Hematopoietic multipotent progenitor cell (in vitro differentiated cells): ENCODE measurements at places on chromosomes 1 and 21.

DNA sequence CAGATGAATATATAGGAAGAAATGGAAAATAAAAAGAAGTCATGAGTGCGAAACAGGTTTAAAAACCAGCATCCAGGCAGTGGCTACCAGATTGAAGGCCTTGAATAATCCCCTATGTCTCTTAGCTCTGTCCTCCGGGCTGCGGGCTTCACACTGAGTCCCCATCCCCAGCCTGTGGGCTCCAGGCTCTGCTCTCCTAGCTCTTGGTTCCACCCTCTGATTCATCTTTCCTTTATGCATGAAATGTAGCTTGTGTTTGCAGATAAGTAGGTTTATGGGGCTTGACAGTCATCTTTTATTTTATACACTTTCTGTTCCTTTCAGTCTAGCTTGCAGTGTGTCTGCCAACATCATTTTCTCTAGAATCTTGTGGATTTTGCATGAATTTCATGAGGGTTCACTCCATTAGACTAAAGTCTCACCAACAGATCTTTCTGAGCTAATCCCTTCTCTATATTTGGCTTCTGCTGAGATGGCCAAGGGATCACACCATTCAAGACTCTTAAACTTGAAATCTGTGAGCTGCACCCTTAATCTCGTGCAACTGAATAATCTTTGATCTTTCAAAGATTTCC is 174.5 kb downstream of the PLPPR4 start:
- DNase-seq = no peak

DNA sequence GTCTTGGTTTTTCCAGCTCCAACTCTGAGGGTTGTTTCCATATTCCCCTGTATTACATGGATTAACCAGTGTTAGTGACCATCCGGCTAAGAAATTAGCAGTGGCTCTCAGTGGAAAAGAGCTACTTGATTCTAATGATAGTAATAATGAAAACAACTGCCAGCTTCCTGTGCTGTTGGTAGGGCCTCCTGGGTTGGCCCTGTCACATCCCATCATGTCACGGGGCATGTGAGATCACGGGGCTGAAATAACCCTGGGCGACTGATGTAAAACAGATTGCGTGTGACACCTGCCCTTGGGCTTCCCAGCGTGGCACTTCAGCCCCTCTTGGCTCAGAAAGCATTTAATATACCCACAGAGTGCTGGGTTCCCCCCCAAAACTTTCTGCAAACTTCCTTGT is 149.0 kb downstream of the ROR1 start:
- DNase-seq = no peak

GRCh38 chr1:19405761-19406487 is 79.4 kb downstream of the CAPZB start:
- no peak for DNase-seq

- DNase-seq = peak; percentile 67
These were observed 11.5 kb upstream of the AIM2 start for GRCh38 chr1:159088050-159088449.

DNA sequence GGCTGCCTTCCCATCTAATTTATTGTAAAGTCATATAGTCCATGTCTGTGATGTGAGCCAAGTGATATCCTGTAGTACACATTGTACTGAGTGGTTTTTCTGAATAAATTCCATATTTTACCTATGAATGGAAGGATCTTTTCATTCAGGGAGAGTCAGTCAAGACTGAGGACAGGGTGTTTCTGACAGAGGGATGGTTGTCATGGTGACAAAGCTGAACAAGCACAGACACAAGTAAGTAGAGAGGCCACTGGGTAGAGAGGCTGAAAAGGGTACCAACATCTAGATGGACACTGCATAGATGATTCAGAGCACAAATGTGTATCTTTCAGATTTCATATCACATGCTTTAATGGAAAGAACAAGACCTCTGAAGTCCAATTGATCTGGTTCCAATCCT is 22.6 kb upstream of the IL20 start:
- DNase-seq = no peak

DNA sequence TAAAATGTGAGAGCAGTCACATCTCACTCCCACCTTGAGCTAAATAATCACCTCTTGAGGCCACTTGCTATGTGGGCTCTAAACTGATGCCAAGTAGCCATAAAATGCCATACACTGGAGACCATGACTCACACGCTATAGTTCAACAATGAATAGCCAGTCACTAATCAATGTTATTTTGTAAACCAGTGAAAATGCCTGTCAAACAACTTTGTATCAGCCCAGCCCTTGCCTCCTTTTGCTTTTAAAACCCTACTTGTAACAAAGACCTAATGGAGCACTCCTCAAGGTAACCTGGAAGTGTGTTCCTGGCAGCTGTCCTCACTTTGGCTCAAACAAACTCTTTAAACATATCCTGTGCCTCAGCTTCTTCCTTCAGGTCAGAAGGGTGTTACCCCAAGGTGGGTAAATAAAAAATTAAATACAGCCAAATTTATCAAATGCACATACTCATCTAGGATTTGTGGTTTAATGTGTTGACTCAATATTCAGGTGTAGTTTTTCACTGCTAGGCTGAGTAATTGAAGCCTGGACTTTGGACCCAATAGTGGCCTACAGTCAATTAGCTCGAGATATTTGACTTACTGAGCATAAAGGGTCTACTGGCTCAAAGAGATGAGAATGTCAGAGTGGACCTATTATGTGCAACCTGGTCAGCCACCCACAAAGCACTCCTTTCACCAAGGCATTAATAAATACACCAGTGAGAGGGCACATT is 154.3 kb downstream of the COQ8A start:
- DNase-seq = no peak

GRCh38 chr1:11248169-11248568 is 14.2 kb downstream of the MTOR start:
- no peak for DNase-seq

DNA sequence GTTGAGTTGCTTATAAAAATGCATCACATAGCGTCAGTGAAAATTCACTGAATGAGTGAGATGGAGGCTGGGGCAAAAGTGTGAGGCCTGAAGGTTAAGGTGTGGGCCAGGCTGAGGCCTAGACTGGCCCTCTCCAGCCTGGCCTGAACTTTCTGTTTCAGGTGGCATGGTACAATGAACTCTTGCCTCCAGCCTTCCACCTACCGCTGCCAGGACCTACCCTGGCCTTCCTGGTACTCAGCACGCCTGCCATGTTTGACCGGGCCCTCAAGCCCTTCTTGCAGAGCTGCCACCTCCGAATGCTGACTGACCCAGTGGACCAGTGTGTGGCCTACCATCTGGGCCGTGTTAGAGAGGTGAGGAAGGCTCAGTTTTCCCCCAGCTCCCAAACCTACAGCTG is 7.1 kb downstream of the MMACHC start:
- no peak for DNase-seq

DNA sequence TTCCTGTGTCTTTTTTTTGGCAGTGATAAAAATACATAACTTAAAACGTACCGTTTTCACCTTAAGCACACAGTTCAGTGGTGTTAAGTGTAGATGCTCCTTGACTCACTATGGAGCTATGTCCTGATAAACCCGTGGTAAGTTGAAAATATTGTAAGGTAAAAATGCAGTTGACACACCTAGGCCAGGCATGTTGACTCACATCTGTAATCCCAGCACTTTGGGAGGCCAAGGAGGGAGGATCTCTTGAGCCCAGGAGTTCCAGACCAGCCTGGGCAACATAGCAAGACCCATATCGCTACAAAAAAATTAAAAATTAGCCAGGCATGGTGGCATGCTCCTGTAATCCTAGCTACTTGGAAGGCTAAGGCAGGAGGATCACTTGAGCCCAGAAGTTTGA is 73.6 kb upstream of the COG2 start:
- DNase-seq = no peak

- no peak for DNase-seq
These were observed 11.9 kb downstream of the C2CD2 start for GRCh38 chr21:41941941-41942340.

DNA sequence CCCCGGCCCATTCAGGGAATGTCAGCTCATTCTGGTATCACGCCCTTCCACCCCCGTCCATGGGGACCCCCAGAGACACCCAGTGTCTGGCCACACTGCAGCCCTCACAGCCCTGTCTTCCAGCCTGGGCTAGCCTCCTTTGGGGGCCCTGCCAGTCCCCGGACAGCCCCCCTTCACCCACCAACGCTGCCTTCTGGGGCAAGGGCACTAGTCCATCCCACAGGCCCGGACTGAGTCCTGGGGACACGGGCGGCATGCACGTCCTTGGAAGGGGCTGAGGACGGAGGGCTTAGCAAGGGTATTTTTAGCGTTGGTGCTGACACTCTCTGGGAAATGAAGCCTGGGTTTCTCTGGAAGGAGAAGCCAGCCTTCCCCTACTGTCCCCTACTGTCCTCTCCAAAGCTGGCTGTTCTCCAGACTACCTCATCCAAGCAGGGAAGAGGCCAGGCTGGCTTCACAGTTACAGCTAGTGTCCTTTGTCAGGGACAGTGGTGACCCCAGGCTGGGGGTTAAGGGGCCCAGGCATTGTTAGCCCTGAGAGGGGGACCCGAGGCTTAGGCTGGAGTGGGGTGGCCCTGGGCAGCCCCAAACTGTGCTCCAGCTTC is 39.5 kb downstream of the COQ8A start:
- no peak for DNase-seq

GRCh38 chr21:43676391-43676790 is 17.0 kb downstream of the RRP1B start:
- no peak for DNase-seq

- DNase-seq = no peak
These were observed 201.1 kb downstream of the MATN1 start for GRCh38 chr1:30522031-30523004.

DNA sequence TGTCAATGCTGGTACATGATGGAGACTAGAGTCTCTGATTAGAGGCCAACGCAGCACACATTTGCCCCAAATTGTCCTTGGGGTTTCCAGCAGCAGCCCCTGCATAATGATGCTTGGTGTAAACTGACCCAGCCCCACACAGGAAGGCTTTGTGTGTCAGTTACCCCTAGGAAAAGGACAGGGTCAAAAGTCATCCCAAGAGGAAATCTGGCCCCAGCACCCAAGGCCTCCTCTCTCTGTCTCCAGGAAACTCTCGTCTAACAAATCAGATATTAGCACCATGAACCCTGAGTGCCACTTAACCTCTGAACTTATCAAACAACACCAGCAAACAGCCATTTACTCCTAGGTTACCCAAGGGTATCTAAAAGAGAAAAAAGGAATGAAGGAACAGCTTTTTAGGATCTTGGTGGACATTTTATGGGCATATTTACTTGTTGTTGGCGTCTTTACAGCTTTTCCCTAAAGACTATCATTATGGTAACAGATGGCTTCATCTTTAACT is 84.5 kb downstream of the PSMG1 start:
- DNase-seq = no peak

- DNase-seq = no peak
These were observed 1.6 kb downstream of the DONSON start for GRCh38 chr21:33586927-33587326.

DNA sequence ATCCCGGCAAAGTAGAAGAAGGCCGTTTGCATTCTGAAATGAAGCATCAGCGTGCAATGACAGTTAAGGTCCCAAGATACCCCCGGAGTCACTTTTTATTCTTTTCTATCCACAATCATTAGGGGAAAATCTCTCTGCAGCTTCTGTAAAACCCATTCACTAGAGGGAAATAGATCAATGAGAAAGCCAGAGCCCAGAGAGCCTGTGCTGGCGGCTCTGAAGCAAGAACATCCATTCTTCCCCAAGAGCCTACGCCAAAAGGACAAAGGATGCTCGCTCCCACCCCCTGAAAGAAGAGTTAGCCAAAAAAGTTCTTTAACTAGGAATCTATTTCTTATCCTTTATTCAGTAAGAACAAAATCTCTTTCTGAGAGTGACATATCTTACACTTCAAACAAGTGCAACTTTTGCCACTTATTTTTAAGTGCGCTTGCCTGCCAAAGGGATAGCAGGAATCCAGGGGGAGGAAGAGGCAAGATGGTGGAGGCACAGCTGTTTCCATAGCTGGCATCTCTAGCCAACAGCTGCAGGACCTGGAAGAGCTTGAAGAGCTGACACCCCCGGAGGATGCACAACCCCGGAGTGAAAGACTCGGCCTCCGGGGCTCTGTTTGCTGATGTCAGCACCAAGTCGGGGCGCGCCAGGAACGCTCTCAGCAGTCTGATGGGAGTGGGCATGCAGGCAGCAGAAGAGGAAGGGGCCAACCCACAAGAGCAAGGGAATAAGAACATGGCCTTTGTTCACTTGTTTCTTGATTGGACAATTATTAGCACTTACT is 68.7 kb downstream of the KCNN3 start:
- DNase-seq = no peak

- no peak for DNase-seq
These were observed 6.3 kb downstream of the LCA5L start for GRCh38 chr21:39439232-39439631.

GRCh38 chr1:158814970-158815369 is 16.2 kb upstream of the MNDA start:
- DNase-seq = no peak

DNA sequence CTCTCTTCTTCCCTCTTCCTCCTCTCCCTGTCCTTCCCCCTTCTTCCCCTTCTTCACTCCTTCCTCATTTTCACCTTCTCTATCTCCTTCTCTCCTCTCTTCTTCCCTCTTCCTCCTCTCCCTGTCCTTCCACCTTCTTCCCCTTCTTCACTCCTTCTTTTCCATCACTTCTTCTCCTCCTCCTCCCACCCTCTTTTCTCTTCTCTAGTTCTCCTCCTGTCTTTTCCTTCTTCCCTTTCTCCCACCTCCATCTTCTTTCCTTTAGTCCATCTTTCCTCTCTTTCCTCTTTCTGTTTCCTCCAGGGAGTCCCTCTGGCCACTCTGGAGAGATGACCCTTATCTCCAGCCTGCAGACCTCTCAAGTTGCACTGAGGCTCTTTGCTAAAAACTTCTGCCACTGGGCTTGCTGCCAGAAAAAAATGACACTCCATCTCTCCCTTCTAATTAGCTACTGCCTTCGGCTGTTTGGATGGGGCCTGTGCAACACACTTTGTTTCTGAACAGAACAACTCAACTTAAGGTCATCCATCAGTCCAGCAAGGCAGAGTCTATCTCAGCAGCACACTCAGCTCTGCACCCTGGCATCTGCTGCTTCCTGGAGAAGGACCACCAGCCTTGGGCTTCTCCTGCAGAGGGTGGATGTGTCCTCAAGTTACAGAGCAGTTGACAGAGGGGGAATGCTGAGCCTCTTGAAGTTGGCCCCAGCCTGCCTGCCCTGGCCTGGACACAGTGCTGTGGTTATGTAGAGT is 538.8 kb downstream of the MATN1 start:
- no peak for DNase-seq

GRCh38 chr21:36288651-36289243 is 31.2 kb upstream of the MORC3 start:
- no peak for DNase-seq

DNA sequence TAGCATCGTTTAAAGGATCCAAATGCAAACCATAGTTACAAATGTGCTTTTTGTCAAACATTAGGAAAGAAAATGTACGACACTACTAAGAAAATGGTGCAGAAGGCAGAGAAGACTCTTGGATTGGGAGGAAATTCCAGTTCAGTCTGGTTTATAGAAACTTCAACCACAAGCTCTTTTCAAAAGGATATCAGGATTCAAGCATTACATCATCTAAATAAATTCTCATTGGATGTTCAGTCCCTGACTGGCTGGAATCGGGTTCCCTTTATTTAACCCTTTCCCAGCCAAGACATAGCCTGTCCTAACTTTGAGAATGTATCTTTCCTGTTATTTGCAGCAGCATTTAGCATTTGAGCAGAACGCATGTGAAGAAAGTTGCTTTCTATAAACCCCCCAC is 184.6 kb downstream of the LMO4 start:
- no peak for DNase-seq
